Stimulated activated CD8-positive, alpha-beta memory T cell treated with anti-CD3 and anti-CD28 coated beads, Interleukin-4, amount 100 ng/mL, for 1 hour (primary cell): ENCODE measurements at places on chromosomes 13 and 19.

DNA sequence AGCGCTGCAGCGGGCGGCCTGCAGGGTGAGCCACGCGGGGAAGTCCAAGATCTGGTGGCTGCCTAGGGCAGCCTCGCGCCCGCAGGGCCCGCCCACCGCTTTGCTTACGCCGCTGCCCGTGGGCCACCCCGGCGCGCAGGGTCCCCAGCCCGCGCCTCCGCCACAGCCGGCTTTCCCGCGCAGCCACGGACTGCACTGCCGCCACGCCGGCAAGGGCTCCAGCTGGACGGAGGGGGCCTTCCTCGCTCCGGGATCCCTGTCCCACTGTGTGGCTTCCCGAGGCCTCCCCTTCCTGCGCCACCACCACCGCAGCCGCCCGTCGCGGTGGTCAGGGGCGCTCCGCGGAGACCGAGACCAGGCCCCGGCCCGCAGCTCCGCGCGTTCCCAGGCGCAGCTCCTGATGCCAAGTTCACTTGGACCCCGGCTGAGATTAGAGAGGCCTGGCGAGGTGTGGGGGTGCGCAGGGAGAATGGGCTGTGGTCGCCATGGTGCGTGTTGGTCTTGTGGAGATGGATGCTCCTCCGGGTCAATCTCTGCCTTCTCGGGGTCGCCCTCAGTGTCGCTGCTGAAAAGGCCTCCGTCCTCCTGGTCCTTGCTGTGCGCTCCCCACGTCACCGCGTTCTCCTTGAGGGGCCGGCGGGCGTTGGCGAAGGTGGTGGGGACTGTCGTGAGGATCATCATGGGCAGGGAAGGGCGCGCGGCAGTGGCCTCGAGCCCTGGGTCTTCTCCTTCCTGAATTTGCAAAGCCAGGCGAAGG, 17.9 kb upstream of the RNF17 start:
- DNase-seq = no peak

DNA sequence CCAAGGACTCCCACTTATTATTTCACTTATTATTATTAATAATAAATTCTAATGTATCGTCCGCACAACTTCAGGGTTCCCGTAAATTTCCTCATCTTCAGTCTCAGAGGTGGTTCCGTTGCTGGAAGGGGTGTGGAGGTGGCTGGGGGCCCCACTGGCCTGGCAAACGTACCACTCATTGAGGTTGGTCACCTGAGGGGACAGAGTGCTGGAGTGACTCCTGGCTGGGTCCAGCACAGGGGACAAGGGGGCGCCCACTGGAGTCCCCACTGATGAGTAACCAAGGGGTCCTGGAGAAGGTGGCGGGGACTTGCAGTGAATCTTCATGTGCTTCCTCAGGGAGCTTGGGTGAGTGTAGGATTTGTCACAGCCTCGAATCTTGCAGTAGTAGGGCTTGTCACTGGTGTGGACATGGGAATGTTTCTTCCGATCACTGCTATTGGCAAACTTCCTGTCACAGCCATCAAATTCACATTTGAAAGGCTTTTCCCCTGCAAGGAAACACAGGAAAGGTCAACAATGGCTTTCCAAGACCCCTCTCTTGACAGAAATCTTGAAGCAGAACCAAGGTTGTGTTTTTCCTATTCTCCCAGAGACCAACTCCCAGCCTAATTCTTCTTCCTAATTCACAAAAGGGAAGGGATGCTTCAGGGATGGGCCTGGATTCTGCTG, 6.1 kb downstream of the ZIC5 start:
- DNase-seq = no peak

DNA sequence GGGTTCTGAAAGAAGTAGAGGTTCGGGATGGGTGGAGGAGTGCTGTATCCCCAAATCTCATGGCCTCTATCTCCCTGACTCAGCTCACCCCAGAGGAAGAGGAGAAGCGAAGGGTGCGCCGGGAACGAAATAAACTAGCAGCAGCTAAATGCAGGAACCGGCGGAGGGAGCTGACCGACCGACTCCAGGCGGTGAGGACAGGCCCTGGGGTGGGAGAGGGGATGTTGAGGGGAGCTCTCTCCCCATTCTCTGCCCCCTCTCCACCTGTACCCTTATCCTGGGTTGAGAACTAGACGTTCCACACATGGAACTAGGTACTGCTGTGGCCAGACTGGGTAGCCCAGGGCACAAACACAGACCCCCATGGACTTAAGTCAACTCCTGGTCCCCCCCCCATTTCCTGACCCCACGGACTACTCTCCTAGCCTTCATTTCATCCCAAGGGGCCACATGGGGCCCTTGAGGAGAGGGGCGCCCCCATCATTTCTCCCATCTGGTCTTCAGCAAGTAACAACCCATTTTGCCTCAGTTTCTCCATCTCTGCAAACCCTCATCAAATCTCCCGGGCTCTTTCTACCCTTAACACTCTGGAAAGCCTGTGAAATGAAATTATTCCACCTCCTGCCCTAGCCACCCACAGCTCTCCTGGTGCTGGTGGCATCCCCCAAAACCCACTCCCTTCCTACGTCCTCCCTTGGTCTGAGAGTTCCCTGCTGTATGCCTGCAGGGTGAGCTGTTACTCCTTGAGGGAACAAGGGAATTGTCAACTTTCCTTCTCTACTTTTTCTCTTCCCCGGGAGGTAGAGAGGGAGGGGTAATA, 3.5 kb downstream of the FOSB start:
- no peak for DNase-seq

DNA sequence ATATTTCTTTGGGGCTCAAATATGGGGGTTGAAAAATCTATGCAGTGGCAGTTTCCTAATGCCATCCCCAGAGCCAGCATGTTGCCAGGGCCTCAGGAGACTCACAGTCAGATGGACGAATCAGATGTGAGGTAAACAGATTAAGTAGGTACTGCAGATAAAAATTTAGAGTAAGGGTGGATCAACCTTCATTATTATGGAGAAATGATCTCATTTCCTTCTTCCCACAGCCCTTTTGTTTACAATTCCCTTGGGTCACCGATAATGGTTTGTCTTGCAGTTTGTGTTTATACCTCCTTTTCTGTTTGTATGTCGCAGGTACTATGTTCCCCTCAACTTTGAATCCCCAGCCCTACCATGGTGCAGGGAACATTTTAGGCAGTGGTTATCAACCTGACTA, 20.0 kb downstream of the DIAPH3 start:
- DNase-seq = no peak

DNA sequence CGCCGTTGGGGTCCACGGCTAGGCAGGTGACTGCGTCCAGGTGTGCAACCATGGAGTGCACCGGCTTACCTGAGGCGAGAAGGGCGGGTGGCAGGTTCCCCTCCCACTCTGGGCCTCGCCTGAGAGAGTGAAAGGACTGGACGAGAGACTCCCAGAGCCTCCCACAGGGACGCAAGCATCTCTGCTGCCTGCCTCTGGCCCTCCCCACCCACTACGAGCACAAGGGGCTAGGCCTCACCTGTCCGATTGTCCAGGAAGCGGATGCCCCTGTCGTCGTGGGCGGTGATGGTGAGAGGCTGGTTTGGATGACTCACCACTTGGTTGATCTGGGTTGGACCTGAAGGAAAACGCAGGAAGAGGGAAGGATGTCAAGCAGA, 5.1 kb upstream of the PRKD2 start:
- DNase-seq = no peak

DNA sequence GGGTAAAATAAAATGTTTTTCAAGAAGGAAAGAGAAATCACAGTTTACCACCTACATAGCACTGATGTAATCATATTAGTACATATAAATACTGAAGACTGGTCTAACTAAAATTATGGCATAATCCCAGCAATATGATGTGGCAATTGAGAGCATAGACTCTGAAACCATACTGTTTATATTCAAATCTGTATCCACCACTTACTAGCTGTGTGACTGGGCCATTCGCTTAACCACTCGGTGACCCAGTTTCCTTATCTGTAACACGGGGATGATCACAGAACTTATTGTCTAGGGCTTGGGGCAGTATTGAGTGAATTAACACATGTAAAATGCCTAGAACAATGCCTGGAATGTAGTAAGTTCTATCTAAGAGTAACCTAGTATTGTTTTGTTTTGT, 13.1 kb upstream of the GTF3A start:
- no peak for DNase-seq

- no peak for DNase-seq
Observed at GRCh38 chr13:46712524-46712923, 84.4 kb downstream of the ESD start.

GRCh38 chr13:97372936-97373335, 61.0 kb upstream of the RAP2A start:
- DNase-seq = no peak

DNA sequence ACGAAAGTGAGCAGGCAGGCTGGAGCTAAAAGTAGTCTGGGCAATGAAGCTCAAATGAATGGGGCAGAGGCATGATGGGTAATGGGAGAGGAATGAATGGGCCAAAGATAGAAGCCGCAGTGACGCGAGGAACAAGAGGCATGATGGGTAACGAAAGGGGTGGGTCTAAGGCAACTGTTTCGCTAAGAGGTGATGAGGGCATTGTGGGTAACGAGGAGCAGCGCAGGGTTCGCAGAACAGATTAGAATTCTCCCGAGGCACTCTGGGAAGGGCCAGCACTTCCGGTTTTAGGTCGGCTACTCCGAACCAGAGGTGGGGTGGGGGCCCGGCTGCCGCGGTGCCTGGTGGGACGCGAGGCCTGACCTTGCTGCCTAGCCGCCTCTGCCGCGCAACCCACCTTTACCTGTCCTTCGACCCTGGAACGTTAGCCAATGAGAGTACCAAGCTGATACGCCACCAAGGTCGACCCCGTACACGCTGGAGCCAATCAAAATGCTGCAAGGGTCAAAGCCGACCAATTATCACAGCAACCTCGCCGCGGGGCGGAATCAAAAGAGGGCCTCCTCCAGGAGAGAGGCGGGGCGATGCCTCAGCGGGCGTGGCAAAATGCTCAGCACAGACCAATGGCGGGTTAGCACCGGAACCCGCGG, 563 bp upstream of the TOMM40 start:
- DNase-seq = no peak

DNA sequence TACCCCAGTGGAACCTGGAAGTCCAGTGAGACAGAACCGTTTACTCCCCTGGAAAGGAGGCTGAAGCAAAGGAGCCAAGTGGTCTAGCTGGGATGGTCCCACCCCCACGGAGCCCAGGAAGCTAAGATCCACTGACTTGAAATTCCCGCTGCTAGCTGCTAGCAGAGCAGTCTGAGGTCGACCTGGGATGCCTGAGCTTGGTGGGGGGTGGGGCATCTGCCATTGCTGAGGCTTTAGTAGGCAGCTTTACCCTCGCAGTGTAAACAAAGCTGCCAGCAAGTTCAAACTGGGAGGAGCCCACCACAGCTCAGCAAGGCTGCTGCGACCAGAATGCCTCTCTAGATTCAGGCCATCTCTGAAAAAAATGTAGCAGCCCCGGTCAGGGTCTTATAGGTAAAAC, 437.0 kb downstream of the SUCLA2 start:
- no peak for DNase-seq

GRCh38 chr13:65594298-65594781, 1635.8 kb downstream of the PCDH9 start:
- DNase-seq = no peak

DNA sequence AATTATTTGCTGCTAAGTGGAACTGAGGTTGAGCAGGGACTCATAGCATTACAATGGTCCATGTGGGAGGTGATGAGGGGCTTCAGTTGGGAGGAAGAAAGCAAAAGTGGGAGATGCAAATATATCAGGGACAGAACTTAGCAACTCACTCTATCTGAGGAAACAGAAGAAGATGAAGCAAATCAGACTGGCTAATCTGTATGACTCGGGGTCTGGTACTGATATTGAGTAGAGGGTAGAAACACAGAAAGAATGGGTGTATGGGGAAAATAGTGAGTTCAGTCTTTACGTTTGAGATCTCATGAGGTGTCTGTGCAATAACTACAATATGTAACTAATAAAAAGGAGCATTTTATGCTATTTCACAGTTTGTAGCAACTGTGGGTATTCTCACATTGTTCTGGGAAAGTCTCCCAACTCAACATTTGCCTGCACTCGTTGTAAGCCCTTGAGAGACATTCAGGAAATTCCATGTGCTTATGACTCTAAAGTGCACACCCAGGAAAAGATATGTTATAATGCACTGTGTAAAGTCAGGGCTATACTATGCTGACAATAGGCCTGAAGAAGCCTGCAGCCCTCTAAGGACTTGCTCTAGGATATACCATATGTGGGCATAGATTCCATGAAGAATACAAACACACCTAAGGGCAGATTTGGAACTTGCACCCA, 183.5 kb downstream of the SPRY2 start:
- DNase-seq = no peak

DNA sequence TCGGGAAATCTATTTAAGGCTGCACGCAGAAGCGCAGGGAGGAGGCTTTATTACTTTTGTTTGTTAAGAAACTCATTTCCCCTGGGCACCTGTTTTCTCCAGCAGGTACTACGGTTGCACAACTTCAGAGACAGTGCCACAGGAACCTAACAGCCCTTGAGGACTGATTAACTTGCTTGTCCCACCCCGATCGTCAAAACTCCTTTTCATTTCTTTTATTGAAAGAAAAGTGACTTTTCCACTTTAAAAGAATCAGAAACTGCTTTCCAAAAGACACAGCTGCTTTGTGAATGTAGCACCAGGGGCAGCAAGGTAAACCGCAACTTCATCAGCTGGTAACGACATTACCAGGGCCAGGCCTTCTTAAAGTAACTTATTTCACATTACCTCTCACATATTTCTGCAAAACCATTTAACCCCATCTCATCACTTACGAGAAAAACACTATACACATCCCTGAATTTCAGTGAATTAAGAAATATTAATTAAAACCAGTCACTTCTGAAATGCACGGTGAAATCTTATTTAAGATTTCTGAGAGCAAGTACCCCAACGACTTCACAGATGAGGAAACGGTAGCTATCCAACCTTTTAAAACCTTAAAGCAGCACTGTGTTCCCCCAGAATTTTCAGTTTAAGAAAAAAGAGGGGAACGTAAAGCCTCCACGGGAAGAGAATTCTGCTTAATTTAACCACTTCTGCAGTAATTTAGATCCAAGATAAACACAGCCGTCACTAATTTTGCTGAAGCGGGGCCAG, 1.4 kb downstream of the ANKRD10 start:
- no peak for DNase-seq

DNA sequence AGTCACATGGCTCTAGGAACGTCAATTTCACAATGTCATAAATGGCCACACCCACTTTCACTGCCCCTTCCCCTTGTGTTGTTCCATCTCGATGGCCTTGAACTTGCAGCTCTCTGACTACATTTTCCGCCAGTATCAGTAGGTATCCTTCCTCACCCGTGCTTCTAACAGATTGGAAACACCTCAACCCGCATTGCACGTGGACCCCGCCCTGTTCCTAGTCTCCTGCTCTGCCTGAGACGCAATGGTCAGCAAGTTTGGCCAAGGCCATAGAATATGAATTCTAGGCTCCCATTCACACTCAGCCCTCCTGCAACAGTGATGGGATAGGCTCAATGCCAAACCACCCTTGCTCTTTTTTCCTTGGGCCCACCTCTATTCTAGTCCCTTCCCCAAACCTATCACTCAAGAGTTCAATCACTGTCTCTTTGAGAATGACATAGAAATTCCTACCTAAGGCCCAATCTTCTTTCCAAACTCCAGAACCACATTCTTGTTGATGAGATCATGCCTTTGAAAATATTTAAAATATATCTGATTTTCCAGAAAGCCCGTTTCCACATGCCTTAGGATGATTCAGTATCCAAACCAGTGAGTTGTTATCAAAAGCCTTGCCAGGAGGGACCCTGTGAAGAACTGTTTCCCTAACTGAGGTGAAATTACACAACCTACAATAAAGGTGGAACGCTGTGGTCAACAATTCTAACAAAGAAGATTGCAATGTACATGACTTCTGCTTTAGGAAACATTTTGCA, 334.6 kb downstream of the MYO16 start:
- DNase-seq = no peak

- no peak for DNase-seq
Observed at GRCh38 chr13:111968336-111969010, 98.5 kb upstream of the SOX1 start.

- DNase-seq = no peak
Observed at GRCh38 chr13:79988573-79988972, 352.4 kb downstream of the SPRY2 start.
